Sigmoid colon (tissue), 7 donors: ENCODE measurements at places on chromosomes 5 and 9.

DNA sequence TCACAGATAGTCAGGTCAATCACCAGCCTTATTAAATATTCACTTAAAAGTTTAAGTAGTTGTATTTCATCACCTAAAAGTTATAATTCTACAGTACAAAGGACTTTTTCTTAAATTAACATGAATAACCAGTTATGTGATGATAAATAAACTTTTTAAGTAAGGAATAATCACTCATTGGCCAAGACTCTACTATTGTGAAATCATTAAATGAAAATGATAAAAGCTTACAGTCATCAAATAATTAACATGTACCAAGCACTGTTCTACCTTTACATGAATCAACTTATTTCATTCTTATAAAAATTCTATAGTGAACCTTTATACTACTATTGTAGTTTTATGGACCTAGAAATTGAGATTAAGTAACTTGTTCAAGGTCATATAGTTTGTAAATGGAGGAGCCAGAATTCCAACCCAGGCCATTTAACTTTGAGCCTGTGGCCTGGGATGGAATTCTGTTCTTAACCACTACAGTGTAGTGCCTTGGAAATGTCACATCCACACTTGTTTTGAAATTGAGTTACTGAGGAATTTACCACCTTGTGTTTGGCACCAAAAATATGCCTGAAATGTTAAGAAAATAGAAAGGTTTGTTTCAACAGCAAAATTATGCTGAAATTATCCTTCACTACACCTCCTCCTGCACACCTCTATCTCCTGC, 32.8 kb upstream of the MSANTD3 start:
- no peak for DNase-seq

GRCh38 chr9:123329329-123329955, 26.6 kb upstream of the CRB2 start:
- no peak for DNase-seq

DNA sequence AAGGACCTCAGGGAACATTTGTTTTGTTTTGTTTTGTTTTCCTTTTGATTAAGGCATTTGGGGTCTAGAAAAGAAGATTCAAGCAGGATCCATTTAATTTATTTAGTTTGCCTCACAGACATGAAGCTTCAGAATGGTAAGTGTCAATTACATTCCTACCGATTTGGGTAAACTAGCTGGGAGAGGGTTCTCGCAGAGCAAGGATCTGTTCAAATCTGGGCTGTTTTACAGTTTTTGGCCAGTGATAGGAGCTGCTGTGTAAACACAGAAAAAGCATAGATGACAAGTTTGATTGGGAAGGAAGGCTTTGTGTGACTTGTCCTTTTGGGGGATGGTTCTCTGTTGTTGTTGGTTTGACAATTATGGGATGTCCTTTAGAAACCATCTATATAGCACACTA, 470.3 kb upstream of the WWC1 start:
- DNase-seq = no peak

DNA sequence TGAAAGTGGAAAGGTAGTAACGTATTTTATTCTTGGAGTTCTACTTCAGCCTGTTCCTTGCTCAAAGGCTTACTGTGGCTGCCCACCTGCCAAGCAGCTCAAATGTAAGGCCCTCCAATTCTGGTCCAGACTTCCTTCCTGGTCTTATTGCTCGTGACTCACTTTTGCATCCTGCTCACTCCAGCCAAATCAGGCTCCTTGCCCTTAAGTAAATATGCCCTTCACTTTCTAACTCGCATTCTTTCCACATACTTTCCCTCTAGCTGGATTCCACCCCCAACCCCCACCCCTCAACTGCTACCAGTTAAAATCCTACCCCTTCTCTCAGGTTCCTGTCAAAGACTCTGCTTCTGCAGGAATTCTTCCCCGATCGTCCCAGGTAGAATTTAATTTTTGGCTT, 96.6 kb downstream of the GALNT10 start:
- no peak for DNase-seq

GRCh38 chr5:111929867-111930266, 172.9 kb upstream of the NREP start:
- DNase-seq = no peak

GRCh38 chr9:3441197-3441816, 84.5 kb downstream of the RFX3 start:
- DNase-seq = no peak
